ENCODE measurements at places on chromosomes 2 and 18.

- DNase-seq: no peak
Measured at GRCh38 chr2:46073540-46074046, 223.6 kb upstream of the EPAS1 start.

GRCh38 chr2:196242131-196242620 is 70.8 kb upstream of the STK17B start:
- DNase-seq: no peak

GRCh38 chr18:13809531-13810255 is 14.3 kb upstream of the MC5R start:
- DNase-seq: no peak

GRCh38 chr2:8662239-8662879 is 19.5 kb upstream of the ID2 start:
- no peak for DNase-seq

- no peak for DNase-seq
Measured at GRCh38 chr2:216756435-216756834, 61.1 kb upstream of the IGFBP5 start.

DNA sequence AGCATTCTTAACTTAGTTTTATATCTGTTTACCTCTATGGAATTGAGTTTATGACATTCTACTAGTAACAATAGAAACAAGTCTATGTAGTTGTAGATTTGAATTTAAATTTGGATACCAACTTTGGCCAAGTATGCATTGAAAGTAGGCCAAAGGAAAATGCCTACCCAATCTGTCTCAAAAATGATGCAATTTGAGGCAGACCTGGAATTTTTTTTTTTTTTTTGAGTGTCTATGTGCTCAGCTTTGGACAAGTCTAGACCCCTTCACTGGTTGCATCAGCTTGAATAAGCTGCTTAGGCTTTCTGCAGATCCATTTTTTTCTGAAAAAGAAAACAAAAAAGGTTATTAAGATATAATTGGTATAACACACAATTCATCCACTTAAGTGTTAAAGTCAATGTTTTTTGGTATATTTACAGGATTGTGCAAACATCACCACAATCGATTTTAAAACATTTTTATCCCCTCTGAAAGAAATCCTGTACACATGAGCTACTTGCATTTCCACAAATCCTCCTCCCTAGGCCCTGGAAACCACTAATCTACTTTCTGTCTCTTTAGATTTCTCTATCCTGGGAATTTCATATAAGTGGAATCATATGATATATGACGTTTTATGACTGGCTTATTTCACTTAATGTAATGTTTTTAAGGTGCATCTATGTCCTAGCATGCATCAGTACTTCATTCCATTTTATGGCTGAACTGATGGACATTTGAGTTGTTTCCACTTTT is 185.1 kb upstream of the CCDC68 start:
- no peak for DNase-seq

DNA sequence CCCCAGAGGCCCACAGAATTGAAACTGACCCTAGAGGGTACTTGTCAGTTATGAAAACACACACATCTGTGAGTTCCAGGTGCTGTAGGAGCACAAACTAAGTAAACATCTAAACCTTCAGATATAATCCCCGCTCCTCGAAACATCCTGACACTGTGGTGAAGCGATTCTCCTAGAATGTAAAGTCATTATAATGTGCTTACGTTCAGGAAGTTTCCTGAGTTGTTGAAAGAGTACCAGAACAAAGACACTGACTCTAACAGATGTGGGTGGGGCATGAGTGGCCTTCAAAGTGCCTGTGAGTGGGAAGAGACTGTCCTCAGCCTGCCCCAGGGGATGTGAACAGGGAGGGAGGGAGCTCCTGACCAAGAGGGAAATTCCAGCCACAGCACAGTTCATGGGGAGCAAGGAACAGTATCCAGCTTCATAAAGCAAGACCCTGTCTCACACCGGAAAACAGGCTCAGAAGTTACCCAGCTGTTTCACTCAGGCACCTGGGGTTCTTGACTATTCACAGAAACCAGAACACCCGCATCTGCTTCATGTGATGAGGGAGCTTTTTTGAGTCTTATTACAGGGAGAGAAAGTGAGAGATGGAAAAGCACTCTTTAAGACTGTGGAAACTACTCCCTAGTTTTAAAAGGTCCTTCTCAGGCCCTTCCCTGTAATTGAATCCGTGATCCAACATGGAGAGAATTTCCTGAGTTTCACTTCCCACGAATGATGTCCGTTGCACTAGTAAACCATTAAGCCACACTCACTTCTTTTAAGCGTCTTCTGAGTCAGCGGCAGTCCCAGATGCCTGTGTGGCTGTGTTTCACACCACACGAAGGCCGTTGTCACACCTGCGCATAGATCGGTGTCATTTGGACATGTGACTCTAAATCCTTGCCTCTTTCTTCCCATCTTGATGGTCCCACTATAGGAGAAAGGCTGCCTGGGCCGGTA is 88.6 kb upstream of the EML6 start:
- DNase-seq: peak; percentile 61

GRCh38 chr2:231612109-231612455 is 19.4 kb downstream of the TEX44 start:
- DNase-seq: no peak

- no peak for DNase-seq
Measured at GRCh38 chr2:54074606-54075341, 40.6 kb upstream of the ACYP2 start.

GRCh38 chr2:1935476-1935875 is 191.2 kb upstream of the PXDN start:
- DNase-seq: no peak

DNA sequence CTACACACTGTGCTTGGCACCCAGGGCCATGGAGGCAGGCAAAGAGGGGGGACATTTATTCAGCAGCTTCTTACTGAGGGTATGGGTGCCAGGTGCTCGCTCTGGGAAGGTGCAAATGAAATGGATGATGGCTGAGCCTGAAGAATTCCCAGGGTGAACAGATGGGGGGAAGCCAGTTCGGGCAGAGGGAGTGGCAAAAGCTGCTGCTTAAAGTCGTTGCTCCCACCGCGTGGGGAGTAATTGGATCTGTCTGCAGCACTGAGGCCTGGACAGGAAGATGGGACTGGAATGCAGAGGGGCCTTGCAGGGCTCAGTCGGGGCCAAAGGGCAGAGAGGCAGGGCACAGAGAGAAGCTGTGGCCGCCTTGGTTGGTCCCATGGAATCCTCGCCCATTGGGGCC is 51.2 kb downstream of the NEDD4L start:
- DNase-seq: no peak

GRCh38 chr2:46257476-46257875 is 39.7 kb upstream of the EPAS1 start:
- DNase-seq: no peak

DNA sequence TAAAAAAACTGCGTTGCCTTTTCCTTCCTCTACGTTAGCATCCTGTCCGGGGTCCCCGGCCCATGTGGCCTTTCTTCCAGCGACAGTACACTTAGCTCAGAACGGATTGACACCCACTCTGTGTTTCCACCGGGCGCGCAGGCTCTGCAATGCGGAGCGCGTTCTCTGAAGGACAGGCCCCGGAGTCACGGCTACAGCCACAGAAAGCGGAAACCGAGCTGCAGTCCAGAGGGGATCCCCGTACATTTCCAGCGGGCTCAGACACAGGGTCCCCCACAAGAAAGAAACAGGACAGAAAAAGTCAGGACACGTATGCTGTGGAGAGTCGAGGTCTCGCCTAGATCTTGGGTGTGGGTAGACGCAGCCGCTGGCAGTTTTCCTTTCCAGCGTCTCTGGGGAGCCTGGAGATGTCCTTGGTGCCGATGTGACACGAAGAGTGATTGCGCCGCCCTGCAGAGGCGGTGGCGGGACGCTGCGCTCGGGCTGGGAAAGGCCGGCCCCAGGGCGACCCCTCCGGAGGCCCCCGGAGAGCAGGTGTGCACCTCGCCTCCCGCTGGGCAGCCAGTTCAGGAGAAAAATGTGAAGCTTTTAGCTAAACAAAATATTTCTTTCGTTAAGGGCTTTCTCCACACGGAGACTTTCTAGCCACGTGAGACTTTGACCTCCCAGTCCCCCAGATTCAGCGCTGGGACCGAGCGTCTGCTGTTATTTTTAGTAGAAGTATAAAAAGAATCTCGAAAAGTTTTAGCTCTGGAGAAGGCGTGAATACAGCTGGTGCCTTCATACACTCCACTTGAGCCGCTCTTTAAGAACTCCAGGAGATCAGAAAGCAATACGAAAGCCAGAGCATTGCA is 1.3 kb upstream of the ACKR3 start:
- peak; percentile 87 for DNase-seq

DNA sequence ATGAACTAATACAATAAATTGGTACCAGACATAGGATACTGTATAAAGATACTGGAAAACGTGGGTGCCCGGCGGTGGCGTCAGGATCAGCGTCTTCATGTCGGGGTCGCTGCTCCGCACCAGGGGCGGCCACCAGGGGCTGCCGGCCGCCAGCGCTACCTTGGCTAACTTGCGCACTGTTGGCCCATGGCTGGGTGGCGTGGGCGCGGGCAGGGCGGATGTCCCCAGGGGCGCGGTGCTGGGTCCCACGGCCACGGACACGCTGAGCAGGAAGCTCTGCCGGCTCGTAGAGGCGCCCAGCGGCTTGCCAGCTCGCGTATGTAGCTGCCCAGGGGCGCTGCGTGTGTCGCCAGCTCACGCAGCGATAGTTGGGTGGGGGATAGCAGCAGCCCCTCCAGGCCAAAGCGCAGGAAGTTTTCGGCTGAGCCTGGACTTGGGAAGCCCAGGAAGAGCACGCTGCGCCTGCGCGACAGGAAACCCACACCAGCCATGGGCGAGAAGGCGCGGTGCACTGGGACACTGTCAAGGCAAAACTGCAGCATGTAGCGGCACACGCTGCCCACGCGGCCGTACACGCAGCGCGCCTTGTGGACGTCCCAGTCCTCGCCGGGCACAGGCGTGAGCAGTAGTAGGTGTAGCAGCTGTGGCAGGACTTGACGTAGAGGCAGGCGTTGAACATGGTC is 299.9 kb downstream of the CCDC74A start:
- no peak for DNase-seq

GRCh38 chr2:84458551-84459017 is 496 bp downstream of the SUCLG1 start:
- DNase-seq: no peak

DNA sequence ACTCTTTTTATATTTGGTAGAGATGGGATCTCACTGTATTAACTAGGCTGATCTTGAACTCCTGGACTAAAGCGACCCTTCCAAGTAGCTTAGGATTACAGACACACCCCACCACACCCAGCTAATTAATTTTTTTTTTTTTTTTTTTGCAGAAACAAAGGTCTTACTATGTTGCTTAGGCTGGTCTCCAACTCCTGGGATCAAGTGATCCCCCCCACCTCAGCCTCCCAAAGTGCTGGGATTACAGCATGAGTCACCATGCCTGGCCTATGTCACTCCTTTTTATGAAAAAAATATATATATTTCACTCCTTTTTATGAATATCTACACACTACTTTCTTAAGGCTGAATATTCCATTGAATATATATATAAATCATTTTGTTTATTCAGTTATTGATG is 162.8 kb downstream of the MGAT5 start:
- DNase-seq: no peak
